ENCODE measurements at places on chromosomes 13 and 19.

DNA sequence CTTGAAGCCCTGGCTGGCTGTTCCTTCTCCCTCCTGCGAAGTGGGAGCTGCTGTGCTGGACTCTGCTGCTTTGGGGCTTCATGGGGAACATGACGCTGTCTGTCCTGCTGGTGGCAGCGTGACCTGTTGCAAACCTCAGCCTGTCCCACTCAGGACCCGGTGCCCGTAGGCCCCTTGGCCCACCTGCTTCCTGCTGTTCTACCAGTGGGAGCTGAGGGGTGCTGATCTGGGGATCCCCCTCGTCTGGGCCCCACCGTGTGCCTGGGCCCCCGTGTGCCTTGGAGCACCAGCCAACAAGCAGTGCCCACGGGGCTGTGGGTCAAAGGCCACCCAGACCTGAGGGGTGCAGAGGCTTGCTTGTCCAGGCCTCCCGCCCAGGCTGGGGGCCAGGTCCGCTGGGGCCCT, 5.3 kb downstream of the SPPL2B start:
- no peak for DNase-seq

- DNase-seq = no peak
Measured at GRCh38 chr19:30371960-30372824, at the start of gene ZNF536. ZNF536 (plus strand) TSS chr19:30372384; CDS start chr19:30443563, 71,179 bp downstream.

DNA sequence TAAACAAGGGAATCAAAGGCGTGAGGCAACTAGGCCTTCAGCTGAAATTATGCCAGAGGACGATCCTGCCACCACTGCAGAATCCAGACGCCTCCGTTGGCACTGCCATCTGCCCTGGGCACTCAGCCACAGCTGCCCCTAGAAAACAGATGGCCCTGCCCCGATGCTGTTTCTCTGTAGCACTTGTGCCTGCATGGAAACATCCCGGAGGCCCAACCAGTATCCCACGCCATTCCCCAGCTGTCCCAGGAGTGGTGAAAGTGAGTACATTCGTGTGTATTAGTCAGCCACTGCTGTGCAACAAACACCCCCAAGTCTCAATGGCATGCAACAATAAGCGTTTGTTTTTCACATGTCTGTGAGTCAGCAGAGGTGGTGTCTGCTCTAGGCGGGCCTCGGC, 8.9 kb upstream of the CRTC1 start:
- no peak for DNase-seq

- DNase-seq = peak; percentile 93
Measured at GRCh38 chr19:58559275-58560006, 1.0 kb upstream of the UBE2M start.

Measured in kidney tubule cell (primary cell).